ENCODE measurements at places on chromosomes 1 and 21.
A peak's percentile ranks its signal among the peaks of the same experiment; 100 is the strongest.

DNA sequence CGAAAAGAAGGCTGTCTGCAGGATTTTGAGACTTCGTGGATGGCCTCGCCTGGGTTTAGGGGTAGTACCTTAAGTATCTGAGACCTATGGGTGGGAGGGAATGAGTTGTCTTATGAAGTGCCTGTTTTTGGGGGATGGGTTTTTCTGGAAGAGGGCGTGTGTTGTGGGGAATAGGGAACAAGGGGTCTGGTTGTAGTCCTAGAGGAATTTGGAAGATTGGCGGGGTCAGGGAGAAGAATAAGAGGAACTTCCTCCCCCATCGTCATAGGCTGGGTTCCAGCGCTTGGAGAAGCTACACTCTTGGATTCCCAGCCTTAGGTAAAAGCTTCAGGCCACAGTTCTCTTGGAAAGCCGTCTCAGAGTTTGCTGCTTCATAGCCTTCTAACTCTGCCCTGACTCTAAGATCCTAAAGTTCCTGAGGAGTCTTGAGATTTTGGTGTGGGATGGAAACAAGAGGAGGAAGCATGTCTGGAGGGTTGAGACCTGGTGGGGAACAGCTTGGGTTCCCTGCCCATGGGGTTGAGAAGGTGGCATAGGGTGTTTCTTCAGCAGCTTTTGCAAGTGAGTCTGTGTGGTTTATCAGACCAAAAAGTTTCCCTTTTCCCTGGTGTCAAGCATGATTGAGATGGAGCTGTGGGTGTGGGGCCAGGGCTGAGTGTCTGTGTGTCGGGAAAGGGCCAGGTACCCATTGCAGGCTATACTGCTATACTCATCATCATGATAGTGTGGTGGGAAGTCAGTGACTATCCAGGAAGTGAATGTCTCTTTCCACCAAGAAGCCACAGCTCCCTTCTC is 1.8 kb downstream of the VANGL2 start:
- peak; percentile 36 for DNase-seq

- no peak for DNase-seq
Observed at GRCh38 chr1:148161053-148161901, 9.2 kb upstream of the NBPF11 start.

DNA sequence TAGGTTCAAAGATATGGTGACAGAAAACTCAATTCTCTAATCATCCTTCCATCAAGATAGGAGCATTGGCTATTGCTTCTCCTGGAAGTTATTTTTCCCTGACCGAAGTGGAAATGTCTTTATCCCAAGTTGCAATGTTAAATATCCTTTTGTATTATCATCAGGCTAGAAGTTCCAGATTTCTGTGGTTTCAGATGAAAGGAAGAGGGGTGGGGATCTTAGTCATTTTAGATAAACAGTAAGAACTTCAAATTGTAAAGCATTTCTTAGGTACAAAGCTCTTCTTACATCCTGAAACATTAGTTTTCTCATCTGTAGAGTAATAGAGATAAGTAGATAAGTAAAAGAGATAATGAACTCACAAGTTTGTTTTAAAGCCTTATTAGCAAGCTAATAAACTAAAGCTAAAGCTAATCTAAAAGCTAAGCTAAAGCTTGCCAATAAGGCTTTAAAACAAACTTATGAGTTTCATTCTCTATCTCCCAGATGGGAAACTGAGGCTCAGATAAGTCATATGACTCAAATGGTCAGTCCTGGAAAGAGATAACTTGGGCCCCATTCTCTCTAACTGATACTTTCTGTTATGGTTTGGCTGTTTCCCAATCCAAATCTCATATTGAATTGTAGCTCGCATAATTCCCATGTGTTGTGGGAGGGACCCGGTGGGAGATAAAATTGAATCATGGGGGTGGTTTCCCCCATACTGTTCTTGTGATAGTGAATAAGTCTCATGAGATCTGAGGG is 99.2 kb upstream of the KCNK2 start:
- DNase-seq: no peak

DNA sequence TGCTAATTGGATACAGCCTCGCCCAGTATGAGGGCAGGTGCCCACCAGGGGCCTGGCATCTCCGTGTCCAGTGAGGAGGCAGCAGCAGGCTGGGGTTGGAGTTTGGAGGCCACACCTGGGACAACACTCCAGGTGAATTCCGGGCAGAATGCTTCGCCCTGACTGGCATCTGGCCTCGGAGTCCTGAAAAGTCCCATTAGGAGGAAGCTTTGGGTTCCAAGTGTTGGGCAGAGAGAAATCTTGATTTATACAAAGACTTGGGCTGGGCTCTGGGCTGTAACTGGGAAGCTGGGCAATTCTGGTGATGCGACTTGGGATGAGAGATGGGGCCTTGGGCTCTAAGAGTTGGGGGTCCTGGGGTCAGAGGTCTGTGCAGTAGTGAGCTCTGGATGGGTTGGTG is 48.1 kb upstream of the CSF3R start:
- DNase-seq: no peak

- DNase-seq: no peak
Observed at GRCh38 chr1:26696654-26697430, 1.0 kb downstream of the ARID1A start.

DNA sequence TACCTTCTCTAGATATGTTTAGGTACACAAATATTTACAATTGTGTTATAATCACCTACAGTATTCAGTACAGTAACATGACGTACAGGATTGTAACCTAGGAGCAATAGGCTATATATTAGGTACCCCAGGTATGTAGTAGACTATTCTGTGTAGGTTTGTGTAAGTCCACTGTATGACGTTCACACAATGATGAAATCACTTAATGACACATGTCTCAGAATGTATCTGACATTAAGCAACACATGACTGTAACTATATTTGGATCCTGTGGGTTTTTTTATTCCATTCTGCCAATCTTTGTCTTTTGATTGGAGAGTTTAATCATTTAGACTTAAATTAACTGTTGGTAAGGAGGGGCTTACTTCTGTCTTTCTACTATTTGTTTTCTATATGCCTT is 52.1 kb downstream of the STYXL2 start:
- no peak for DNase-seq

DNA sequence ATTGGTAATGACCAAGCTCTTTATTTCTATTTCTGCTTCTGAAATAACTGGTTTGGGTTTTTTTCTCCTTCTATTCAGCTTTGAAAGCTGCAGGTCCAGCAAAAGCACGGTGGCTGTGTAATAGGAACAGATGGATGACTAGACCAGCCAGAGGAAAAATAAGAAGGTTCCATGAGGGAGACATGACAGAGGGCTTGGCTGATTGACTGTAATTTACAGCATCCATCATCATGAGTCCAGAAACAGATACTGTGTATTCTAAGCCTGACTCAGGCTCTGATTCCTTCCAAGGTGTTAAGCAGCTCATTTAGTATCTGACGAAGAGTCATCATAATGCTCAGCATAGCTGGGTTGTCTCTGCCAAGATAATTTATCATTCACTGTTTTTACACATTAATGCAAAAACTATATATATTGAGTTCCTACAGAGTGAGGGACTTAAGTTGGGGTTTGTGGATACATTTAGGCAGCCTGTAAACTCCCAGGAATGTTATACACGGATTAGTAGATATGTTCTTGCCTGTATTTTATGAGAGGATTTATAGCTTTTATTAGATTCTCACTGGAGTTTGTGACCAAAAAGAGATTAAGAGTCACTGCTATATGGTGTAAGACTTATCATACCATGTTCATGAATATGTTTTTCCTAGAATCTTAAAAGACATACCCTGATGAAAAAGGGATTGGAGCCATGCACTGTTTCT is 72.6 kb downstream of the SGIP1 start:
- peak; percentile 56 for DNase-seq

DNA sequence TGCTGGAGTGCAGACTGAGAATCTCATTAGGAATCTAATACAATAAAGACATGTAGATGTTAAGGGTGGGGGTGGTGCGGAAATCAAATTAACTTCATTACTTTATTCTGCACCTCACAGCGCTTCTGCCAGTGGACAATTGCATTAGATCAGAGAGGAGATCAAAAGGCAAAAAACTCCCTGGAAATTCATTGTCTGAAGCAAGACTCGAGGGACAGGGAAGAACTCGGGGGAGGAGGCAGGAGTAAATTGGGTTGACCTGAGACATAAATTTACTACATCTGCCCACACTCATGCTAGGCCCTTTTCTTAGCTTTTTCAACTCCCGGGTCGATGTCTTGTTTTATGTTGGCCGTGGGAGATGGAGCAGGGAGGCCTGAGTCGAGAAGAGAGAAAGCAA is 315.4 kb downstream of the SPATA17 start:
- no peak for DNase-seq

GRCh38 chr1:237677979-237678378 is 212.7 kb downstream of the ZP4 start:
- DNase-seq: peak; percentile 22

DNA sequence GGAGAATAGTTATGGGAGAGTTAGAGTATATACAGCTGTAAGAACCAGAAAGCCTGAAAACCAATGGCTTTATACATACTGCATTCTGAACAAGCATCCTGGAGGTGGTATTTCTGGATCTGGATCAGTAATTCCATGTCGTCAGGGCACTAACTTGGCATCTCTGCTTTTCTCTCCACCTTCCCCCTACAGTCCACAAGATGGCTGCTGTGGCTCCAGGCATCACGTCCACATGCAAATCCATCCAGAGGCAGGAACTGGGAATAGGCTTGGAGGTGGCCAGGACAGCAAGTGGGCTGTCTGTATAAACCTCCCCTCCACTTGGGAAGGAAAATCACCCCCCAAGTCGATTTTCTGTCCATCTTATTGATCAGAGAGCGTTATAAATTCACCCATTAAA is 86.2 kb upstream of the WDR26 start:
- no peak for DNase-seq

GRCh38 chr21:41954654-41955499 is 1.1 kb upstream of the C2CD2 start:
- no peak for DNase-seq

DNA sequence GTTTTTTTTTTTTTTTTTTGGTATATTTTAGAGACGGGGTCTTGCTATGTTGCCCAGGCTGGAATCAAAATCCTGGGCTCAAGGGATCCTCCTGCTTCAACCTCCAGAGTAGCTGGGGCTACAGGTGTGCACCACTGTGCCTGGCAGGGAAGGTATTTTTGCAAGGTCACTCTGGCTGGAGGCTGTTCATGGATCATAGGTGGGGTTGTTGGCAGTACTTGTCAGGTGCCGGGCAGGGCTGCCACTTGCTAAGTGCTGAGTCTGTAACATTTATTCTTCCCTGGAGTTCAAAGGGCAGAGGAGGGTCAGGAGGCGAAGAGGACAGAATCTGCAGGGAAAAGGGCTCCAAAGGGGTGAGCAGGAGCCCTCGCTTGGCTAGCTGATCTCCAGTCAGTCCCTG is 24.1 kb downstream of the A3GALT2 start:
- DNase-seq: no peak

DNA sequence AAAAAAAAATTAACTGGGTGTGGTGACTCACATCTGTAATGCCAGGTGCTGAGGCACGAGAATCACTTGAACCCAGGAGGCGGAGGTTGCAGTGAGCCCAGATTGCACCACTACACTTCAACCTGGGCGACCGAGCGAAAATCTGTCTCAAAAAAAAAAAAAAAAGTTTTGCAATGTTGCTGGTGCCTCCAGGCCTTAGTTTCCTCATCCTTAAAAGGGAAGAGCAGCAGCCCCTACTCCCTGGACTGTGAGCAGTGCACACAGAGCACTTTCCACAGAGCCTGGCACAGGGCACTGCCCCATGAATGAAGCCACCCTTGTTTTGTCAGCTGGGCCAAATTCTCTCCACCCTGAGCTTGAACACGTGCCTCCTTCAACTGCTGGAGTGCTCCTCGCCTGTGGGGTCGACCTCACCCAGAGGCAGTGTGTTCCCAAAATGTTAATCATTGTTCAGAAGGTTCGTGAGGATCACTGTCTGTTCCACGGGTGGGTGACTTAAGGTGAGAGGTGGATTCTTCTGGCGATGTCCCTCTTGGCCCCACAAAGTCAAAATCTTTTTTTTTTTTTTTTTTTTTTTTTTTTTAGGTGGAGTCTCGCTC is 152.1 kb upstream of the TMEM51 start:
- DNase-seq: no peak

Measured in cerebellar cortex (tissue), 1 donor.